ENCODE measurements at places on chromosomes 11 and 22.

GRCh38 chr11:10021563-10021962 is 272.5 kb downstream of the SBF2 start:
- no peak for DNase-seq

DNA sequence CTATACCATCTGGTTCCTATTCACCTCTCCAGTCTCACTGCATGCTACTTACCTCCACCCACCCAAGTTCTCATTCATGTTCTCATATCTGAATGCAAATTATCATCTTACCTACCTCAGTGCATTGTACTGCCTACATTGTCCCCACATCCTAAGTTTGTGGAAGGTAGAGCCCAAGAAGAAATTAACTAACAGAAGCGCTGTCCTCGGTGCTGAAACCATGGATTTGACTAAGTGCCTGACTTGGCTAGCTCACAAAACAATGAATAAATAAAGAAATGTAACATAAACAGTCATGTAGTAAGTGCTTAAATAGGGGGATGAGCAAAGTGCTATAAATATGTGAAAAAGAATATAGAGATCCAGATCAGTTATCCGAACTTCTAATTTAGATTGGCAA is 63.2 kb downstream of the GRIA4 start:
- DNase-seq, result peak; percentile 20

GRCh38 chr11:69129053-69129452 is 26.7 kb upstream of the SMIM38 start:
- no peak for DNase-seq

GRCh38 chr11:60633645-60634044 is 65.8 kb upstream of the MS4A8 start:
- DNase-seq, result no peak

- no peak for DNase-seq
These were observed 1406.1 kb upstream of the TENM4 start for GRCh38 chr11:80846979-80847378.

Measured in fibroblast of the conjunctiva (primary cell).